ENCODE measurements at places on chromosomes 12 and 14.

GRCh38 chr12:123289911-123290310, 18.3 kb upstream of the CDK2AP1 start:
- no peak for DNase-seq

GRCh38 chr12:121095544-121096198, 37.0 kb upstream of the P2RX7 start:
- peak; percentile 78 for DNase-seq

DNA sequence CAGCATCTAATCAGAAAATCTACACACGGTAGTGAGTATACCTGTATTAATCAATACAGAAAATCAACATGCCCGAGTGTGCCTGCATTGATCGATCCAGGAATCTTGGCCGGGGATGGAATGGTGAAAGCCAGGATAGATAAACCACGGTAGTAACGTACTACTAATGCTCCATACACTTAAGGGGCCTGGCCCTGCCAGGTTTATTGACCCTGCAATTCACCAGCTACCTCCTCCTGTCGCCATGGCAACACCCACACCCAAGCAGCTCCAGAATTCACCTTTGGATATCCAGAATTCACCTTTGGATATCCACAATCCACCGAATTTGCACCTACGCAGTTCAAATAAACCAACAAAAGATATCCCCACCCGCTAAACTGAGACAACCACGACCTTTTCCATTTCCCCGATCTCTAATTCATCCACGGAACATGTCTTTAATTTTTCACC, 14.8 kb upstream of the CALM1 start:
- DNase-seq: no peak

GRCh38 chr12:105562199-105562971, 231.9 kb downstream of the C12orf75 start:
- DNase-seq: peak; percentile 66

- DNase-seq: no peak
Measured at GRCh38 chr14:103896578-103896977, 31.7 kb upstream of the TDRD9 start.

DNA sequence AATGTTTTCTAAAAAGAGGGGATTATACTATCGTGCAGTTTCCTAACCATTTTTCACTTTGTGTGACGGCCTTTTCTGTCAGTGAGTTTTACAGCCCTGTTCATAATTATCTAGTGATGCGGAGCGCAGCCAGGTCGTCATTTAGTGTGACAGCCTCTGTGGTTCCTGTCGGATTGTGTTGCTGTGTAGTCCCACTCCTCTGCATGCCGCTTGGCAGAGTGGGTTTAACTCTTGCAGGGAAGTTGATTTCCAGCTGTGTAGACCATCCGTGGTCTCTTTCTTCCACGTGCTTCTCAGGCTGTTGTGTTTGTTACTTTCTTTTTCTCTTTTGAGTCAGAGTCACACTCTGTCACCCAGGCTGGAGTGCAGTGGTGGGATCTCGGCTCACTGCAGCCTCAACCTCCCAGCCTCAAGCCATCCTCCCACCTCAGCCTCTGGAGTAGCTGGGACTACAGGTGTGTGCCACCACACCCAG, 8.6 kb downstream of the RAN start:
- DNase-seq: no peak

DNA sequence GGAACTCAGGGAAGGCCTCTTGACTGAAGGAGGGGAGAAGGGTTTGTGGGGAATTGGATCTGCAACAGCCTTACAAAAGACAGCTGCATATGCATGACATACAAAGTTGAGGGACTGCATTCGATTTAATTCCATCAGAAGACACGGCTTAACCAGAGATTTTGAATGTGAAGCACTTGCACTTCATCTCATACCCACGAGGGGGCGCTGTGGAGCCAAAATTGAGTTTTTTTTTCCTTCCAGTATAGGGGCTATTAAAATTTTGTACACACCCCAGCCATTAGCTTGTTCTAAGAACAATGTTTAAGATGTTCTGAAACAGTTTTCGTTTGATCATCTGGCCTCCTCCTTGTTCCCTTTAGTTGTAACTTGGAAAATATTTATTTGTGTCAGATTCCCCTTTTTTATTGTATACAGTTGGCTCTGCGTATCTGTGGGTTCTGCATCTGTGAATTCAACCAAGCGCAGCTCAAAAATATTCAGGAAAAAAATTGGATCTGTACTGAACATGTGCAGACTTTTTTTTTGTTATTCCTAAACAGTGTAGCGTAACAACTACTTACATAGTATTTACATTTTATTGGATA, 1.6 kb downstream of the SUDS3 start:
- DNase-seq: peak; percentile 76

DNA sequence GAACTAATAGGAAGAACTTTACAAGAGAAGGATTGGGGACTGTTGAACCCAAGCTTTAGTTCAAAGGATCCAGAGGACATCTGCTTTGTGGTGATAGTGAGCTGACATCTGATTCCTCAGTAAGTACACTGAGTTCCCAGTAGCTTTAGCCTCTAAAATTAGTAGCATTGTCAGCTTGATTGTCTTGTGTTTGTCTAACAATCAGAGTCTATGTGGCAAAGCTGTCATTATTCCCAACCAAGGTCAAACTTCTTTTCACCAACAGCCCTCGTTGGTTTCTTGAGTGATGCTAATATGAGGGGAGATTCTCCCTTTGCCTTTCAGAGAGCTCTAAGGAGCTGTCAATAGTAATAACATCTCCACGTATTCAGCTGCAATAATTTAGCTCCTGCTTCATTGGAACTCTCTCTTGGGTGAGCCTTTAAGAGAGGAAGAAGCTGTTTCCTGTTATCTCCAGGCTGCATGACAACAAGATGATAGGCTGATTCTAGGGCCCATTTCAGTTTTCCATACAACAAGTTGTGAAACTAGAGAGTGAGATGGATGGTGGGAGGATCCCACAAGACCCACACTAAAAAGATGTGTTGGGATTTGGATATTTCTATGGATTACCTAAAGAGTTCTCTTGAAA, 46.7 kb downstream of the TGFB3 start:
- no peak for DNase-seq

- peak; percentile 47 for DNase-seq
Measured at GRCh38 chr14:72742118-72742837, 151.6 kb downstream of the DPF3 start.

DNA sequence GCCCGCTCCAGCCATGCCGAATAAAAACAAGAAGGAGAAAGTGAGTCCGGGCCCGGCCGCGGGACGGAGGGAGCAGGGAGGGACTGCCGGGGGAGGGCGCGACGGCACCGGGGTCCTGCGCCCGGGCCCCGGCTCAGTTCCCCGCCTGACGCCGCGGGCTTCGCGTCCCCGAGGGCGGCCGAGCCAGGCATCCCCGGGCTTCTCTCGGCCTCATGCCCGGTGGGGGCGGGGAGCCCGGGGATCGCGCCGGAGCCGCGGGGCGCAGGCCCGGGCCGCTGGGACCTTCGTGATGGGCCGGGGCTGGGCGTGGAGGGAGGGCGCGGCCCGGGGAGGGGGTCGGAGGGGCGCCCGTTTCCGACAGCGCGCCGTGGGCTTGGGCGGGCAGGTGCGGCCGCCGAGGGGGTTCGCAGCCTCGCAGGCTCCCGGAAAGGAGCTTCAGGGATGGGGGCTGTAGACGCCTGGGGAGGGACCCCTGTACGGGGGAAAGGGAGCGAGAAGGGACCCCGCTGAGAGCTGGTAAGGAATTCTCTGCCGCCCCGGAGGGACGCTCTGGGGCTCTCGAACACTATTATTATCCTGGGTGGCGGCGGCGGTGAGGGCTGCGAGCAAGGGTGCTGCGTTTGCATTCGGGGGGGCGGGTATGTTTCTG, 496 bp downstream of the PPP2R5C start:
- DNase-seq: no peak

GRCh38 chr12:46217541-46218321, 51.1 kb downstream of the SLC38A1 start:
- DNase-seq: no peak

DNA sequence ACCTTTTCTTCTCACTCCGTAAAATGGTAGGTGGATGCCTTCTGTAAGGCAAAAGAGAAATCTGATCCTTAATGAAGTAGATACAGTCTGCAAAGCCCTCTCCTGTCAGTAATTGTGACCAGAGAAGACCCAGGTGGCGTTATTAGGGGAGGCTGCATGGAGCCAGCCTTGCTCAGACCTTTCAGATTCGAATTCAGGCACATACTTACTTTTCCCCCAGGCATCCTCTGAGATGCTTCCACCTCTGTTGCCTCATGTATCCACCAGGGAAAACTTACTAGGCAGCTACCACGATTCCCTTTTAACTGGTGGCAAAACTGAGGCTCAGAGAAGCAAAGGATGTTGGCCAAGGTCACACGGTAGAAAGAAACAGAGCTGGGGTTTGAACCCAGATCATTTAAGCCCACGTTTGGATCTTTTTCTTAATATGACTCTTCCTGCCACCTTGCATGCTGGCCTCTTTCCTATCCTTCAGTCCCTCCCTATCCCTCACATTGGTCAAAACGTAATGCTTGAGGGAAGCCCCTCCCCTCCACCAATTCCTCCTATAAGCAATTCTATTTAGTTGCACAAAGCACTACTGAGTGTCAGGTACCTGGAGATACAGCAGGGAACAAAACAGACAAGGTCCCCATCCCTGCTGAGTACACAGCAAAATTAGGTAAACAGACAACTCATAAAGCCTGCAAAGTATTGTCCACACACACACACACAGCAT, 179.4 kb downstream of the KSR2 start:
- DNase-seq: no peak

DNA sequence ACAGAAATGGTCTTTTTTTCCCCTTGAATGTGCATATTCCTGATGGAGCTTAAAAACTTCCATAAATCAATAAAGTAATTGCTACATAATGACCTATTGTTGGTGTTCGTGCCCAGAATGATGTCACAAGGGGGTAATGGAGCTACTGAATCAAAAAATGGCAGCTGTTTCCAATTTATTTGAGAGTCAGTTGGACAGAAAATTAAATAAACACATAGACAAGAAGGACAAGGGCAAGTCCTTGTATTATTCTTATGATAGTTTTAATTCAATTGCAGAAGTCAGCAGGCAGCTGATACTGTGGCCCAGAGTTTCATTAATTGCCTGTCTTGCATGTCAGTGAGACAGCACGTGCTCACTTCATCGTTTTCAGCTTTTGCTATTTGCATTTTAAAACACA, 473.5 kb downstream of the ETNK1 start:
- no peak for DNase-seq

GRCh38 chr12:108613548-108613947, 15.7 kb upstream of the TMEM119 start:
- DNase-seq: no peak

GRCh38 chr12:30732954-30733637, 21.7 kb downstream of the CAPRIN2 start:
- DNase-seq: no peak
